ENCODE measurements at places on chromosomes 4 and X. TPM values are rescaled to one million over a fixed set of nuclear protein-coding genes. Genes with fewer than 3 reads are reported as not detected.

DNA sequence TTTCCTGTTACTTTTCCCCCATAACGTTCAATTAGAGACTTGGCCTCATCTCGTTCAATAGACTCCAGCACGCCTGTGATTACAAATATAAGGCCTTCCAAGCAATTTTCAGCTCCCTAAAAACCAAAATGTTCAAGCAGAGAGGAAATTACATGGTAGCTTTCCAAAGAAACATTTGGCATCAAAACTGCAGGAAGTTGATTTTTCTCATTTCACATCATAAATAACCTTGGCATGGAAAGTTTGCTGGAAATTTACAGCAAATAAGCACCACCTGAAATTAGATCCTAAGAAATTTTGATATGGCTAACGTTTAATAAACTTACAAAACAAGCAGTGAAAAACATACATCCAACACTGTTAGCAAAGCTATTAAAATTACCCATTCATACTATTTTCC lies 53.3 kb downstream of the RFC1 start:
- H3K27ac ChIP-seq: no peak overlapping the region
- H3K36me3 ChIP-seq: peaks cover 40% of the 10 kb centered on the region
- no peak for DNase-seq
- H3K4me3 ChIP-seq: no peak overlapping the region

DNA sequence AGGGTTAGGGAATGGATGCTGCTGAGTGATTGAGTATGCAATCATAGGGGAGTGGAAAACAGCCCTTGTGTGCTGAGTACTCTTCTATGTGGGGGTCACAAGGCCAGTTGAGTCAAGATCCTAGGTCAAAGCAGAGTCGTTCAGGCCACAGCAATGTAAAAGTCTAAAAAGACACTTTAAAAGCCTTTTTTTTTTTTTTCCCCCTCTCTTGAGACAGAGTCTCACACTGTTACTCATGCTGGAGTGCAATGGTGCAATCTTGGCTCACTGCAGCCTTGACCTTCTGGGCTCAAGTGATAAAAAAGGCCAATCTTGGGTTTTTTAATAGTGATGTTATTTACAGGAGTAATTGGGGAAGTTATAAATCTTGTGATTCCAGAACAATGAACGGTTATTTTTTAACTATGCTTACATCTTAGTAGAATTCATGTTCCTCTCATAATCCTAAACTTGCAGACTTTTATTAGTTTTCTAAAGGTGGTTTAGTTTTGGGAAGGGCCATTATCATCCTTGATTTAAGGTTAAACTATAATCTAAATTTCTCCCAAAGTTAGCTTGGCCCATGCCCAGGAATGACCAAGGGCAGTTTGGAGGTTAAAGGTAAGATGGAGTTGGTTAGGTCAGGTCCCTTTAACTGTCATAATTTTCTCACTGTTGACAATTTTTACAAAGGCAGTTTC lies 82.2 kb upstream of the BMP2K start:
- no peak overlapping the region for H3K27ac ChIP-seq
- no peak overlapping the region for H3K4me3 ChIP-seq
- DNase-seq: no peak
- no peaks in the 10 kb centered on the region for H3K4me1 ChIP-seq

The PABPC1L2A gene
- not detected for total RNA-seq

GRCh38 chr4:3607690-3608552 lies 75.7 kb upstream of the LRPAP1 start:
- H3K36me3 ChIP-seq: no peaks in the 10 kb centered on the region
- H3K27me3 ChIP-seq: no peaks in the 10 kb centered on the region
- H3K27ac ChIP-seq: no peak overlapping the region
- H3K4me1 ChIP-seq: no peaks in the 10 kb centered on the region
- H3K4me3 ChIP-seq: no peak overlapping the region
- DNase-seq: no peak

The P2RY8 gene
- 0.44 TPM for total RNA-seq

DNA sequence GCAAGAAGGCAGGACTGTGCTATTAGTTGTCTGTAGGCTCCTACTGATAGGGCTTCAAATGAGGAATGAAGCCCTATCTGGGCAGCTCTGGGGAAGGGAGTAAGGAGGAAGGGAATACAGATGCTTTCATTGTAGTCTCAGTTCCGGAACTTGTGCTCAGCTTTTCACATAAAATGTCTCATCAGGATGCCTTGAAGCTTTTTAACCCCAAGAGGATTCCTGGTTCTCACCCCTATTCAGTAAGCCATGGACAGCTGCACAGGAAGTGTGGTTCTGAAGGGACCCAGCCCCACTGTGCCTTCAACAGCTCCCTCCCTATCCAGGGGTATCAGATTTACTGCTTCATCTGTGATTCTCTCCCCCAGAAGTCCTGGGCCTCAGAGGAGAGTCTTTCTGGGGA lies 5.0 kb downstream of the ARMCX5 start:
- H3K27me3 ChIP-seq: no peaks in the 10 kb centered on the region
- H3K4me1 ChIP-seq: peaks cover 4% of the 10 kb centered on the region
- no peaks in the 10 kb centered on the region for H3K36me3 ChIP-seq
- H3K27ac ChIP-seq: no peak overlapping the region
- H3K4me3 ChIP-seq: no peak overlapping the region

DNA sequence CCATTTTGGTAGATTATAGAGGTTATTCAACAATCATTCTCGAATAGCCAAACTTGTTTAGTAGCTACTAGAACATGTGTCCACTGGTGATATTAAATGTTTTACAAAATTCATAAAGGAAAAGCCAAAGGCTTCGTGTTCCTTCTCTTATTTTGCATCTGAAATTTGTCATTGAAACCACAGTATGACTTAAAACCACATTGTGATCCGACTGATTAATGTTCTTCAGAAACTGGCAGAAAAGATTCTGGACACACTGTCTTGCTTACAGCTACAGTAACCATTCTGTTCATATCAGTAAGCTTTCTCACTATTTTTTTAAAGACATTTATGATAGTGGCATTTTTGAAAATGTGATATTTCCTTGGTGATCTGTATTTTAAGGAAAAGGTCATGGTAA lies 2.6 kb upstream of the SMARCA1 start:
- no peaks in the 10 kb centered on the region for H3K27me3 ChIP-seq
- H3K27ac ChIP-seq: no peak overlapping the region
- H3K4me3 ChIP-seq: no peak overlapping the region
- peaks cover 7% of the 10 kb centered on the region for H3K4me1 ChIP-seq
- no peak for DNase-seq

GRCh38 chr4:113434247-113434587 lies 327.3 kb downstream of the CAMK2D start:
- no peak overlapping the region for H3K27ac ChIP-seq
- H3K27me3 ChIP-seq: no peaks in the 10 kb centered on the region
- peaks cover 55% of the 10 kb centered on the region for H3K4me1 ChIP-seq
- no peak overlapping the region for H3K4me3 ChIP-seq
- H3K36me3 ChIP-seq: no peaks in the 10 kb centered on the region

GRCh38 chr4:56804551-56804950 lies 16.9 kb downstream of the SPINK2 start:
- DNase-seq: no peak
- no peak overlapping the region for H3K27ac ChIP-seq
- H3K4me1 ChIP-seq: no peaks in the 10 kb centered on the region
- no peaks in the 10 kb centered on the region for H3K27me3 ChIP-seq

DNA sequence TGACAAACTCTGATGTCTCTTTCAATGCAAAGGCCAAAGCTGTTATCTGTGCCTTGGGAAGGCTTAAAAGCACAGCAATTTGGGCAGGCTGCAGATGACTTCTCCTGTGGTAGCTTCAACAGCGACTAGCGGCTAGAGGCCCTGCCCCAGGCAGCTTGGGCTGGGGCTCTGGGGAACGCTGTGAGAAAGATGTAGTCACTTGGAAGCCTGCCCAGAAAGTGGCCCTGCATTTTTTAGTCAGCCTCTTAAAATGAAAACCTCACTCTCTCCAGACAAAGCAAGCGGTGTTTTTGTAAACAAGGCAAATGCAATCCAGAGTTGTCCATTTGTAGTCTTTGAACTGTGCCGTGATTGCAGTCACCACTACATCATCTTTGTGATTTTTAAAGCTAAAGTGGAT lies 27.5 kb downstream of the PCYT1B start:
- H3K36me3 ChIP-seq: no peaks in the 10 kb centered on the region
- no peak overlapping the region for H3K27ac ChIP-seq
- H3K4me1 ChIP-seq: no peaks in the 10 kb centered on the region
- no peak for DNase-seq
- no peaks in the 10 kb centered on the region for H3K27me3 ChIP-seq

All from HCT116 (cell line).